ENCODE measurements at places on chromosomes 6 and 20. TPM values are rescaled to one million over a fixed set of nuclear protein-coding genes. Genes with fewer than 3 reads are reported as not detected.

- no peaks in the 10 kb centered on the region for H3K36me3 ChIP-seq
- H3K27ac ChIP-seq, result peak overlapping the region; percentile 69
- no peak overlapping the region for H3K4me3 ChIP-seq
- peaks cover 21% of the 10 kb centered on the region for H3K4me1 ChIP-seq
These were observed 8.3 kb downstream of the NT5E start for GRCh38 chr6:85458184-85458583.

- H3K27me3 ChIP-seq, result no peaks in the 10 kb centered on the region
- H3K36me3 ChIP-seq, result no peaks in the 10 kb centered on the region
- H3K4me3 ChIP-seq, result peak overlapping the region; percentile 30
- DNase-seq, result no peak
- H3K4me1 ChIP-seq, result peaks cover 5% of the 10 kb centered on the region
- H3K27ac ChIP-seq, result no peak overlapping the region
These were observed 52.7 kb upstream of the ELMO2 start for GRCh38 chr20:46458866-46459750.

GRCh38 chr20:2349801-2350200 is 30.9 kb upstream of the TGM6 start:
- H3K27ac ChIP-seq, result no peak overlapping the region
- no peaks in the 10 kb centered on the region for H3K4me1 ChIP-seq
- peak; percentile 29 for DNase-seq
- no peak overlapping the region for H3K4me3 ChIP-seq
- H3K27me3 ChIP-seq, result peaks cover 42% of the 10 kb centered on the region

The RIPPLY2 gene
- total RNA-seq, result not detected

The LGSN gene
- total RNA-seq, result not detected

The KCNG1 gene
- total RNA-seq, result 0.63 TPM
